ENCODE measurements at places on chromosomes 2 and 18.

GRCh38 chr18:78777992-78778391 lies 201.6 kb upstream of the SALL3 start:
- no peak for DNase-seq

GRCh38 chr2:72157871-72158771 lies 10.5 kb upstream of the CYP26B1 start:
- no peak for DNase-seq

- DNase-seq, result no peak
These were observed 221.1 kb downstream of the ICOS start for GRCh38 chr2:204157684-204158083.

GRCh38 chr2:157903626-157904025 lies 27.5 kb upstream of the ACVR1 start:
- DNase-seq, result no peak

DNA sequence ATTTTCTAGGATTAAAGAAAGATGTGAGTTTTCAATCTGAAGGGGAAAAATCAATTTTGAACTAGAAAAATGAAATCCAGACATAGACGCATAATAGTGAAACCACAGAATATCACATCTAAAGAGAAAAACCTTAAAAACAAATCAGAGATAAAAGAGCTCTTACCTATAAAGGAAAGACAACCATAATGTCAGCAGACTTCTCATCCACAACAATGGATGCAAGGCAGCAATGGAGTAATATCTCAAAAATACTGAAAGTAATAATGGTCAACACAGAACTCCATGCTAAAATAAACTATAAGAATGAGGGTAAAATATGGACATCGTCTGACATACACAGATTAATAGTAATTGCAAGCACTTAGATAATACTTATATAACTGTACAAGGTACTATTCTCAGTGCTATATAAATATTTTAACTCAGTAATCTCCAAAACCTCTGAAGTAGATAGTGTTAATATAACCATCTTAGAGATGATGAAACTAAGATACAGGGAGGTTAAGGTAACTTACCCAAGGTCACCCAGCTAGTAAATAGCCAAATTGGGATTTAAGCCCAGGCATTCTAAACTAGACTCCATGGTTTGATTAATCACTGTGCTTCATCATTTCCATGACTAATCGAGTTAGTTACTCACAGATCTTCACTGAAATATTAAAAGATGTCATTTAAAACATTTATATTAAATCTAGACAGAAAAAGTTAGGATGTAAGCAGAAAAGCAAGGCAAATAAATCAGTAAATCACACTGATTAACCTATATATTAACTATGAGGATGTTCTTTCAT lies 89.4 kb upstream of the SPTBN1 start:
- no peak for DNase-seq

DNA sequence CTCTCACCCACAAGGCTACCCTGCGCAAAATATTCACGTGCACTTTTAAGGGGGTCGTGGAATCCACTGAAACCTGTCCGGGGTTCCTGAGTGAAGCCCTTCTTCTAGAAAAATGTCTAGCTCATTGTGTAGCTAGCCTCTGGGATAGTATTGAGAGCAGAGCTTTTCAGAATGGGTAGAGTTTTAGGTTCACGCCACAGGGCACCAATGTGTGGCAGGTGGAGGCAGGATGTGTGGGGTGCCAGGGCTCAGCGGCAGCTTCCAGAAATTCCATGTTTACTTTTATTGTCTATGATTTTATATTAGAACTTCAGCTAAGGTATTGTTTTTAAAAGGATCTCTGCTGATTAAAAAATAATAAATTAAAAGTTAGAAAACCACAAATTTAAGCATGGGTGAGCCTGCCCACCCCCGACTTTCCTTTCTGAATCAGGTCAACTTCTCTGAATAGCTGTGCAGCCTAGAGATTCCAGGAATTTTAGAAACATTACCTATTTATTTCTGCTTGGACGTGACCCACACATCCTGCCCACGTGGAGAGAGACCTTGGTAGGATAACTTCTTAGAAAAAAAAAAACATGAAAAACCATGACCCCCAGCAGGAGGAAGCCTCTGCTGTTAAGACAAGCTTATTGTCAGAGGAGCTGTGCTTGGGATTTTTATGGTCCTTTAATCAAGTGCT lies 163.7 kb downstream of the CTIF start:
- no peak for DNase-seq

DNA sequence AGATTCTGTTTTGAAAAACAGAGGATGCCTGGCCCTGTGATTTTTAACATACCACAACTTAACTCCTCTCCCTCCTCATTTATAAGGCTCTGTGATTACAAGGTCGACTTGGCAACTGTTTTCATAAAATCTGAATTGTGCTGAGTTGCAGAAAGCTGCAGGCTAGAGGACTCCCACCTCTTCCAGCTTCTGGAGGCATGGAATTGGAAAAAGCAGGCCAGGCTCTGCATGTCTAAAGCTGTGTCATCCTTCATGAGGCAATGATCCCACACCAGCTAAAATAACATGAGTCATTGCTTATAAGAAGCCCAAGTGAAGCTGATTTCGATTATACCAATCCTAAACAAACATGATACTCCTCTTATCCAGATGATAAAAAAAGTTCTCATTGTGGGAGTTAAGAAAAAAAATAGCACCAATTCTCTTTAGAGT lies 11.7 kb downstream of the ARHGAP28 start:
- no peak for DNase-seq

DNA sequence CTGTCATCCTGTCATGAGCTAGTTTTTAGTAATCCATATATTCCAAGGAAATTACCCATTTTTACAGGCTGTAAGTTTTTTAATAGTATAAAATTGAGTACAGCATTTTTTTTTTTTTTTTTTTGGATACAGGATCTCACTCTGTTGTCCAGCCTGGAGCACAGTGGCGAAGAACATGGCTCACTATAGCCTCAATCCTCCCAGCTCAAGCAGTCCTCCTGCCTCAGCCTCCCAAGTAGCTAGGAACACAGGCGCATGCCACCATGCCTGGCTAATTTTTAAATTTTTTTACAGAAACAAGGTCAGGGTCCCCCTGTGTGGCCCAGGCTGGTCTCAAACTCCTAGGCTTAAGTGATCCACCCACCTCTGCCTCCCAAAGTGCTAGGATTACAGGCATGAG lies 56.5 kb downstream of the ANKRD12 start:
- no peak for DNase-seq

GRCh38 chr18:46609048-46609447 lies 48.0 kb downstream of the LOXHD1 start:
- DNase-seq, result no peak

GRCh38 chr2:156465573-156465972 lies 29.4 kb downstream of the GPD2 start:
- no peak for DNase-seq

DNA sequence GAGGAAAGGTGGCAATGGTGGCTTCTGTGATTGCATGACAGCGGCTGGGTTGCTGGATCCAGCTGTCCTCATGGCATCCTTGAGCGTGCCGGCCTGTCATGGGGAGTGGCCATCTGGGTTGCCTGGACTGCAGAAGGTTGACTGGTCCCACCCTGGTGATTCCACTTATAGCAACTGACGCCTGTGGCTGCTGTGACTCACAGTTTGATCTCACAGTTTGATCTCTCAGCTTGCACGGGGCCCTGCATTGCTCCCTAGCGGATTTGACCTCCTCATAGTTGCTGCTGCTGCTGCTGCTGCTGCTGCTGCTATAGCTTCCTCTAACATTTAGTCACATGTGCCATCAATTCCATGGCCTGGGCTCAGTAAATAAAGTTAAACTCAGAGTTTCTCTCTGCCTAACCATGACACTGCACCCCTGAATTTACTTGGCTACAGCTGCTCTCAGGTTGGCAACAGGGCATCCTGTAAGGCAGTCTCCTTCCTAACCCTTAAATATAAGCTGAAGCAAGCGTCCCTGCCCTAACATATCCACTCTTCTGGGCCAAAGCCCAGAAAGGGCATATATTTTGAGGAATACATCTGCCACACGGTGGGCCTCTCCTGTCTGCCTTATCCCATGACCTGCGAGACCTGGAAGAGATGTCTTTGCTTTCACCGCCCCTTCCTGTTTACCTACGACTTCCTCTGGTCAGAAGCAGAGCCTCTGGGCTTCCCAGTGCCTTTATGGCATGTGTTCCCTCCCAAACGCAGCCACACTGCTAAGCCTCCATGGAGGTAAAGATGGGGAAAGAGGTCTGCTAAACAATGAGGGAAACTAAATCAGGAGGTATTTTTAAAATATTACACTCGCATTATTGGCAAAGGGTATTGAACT lies 37.8 kb upstream of the CCDC150 start:
- DNase-seq, result no peak

- no peak for DNase-seq
These were observed 1341.3 kb upstream of the LRRTM1 start for GRCh38 chr2:81645745-81646301.

DNA sequence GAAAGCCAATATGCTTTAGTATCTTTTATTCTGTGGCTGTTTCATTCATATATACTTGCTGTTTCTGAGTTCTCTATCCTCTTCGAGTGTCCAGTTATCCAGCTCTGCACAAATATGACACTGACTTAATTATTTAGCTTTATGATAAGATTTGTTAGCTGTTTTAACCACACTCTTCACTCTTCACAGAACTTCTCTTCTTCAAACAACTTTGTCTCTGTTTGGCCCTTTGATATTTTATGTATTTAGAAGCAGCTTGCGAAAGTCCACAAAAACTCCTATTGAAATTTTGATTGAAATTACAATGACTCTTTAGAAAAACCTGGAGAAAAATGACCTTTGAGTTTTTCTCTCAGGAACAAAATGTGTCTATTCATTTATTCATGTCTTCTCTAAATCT lies 407.0 kb downstream of the CPS1 start:
- DNase-seq, result no peak

DNA sequence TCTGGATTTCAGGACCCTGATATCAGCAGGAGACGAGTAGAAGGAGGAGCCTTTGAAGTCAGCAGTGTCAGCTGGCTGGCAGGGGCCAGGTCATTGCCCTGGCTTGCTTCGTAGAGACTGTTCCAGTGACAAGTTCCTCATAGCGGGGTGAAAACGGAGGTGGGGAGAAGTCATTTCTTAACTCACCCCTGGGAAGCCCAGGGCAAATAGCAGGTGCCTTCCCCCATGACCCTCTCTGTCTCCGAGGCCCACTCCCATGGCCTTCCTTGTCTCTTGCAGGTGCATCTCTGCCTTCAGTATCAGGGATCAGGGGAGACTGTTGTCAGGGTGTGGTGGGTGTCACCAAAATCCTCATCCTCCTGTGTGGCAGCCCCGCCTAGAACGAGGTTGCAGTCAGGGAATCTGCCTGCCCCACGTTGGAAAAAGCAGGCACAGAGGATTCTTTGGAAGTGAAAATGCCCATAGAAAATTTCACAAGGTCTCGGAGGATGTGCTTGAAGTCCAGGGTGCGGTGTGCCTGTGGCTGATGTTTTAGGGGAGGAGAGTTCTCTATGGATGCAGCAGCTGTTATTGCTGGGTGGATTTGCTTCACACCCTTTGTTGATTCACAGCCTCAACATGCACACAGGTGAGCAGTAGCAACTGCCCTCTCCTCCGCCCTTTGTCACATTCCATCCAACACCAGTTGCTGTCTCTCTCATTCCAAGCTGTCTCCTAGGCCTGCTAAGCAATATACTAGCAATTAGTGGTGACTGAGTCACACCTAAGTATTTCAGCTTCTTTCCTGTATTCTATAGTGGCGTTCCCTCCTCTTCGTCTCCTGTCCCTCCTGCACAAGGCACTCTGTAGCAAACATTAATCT lies 142.6 kb upstream of the FHL2 start:
- no peak for DNase-seq

GRCh38 chr2:216732334-216732733 lies 37.0 kb upstream of the IGFBP5 start:
- DNase-seq, result no peak

DNA sequence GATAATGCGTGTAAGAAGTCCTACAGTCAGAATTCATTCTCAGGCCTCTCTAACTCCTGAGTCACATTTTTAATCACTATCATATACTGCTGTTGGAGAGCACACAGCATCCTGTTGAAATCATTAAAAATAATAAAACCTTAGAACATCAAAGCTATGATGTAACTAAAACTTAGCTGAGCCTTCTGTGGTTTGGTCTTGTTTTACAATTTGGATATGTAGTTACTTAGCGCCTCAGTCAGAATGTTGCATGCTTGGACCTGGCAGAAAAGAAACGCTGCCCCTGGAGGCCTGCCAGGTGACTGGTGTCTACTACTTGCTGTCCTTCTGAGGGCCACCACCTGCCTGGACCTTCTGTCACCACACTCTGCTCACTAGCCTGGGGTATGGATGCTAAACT lies 261.1 kb upstream of the RASGRP3 start:
- DNase-seq, result no peak

DNA sequence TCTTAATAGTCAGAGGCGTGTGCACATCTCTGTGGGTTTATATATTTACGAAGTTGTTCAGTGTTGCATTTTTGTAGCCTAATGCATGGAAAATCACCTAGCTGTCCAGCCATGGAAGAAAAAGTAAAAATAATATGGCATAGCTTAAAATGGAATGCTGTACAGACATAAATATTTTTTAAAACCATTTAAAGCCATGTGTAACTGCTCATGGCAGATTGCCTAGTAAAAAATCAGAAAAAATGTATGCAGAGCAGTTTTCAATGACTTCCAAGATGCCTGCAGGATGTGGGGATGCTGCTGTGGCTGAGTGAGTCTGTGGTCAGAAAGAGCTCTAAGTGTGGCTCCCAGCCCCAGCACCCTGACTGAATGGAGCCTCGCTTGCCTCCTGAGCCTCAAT lies 64.8 kb upstream of the ALKAL2 start:
- no peak for DNase-seq

- DNase-seq, result no peak
These were observed 53.0 kb downstream of the EIPR1 start for GRCh38 chr2:3324404-3325281.

DNA sequence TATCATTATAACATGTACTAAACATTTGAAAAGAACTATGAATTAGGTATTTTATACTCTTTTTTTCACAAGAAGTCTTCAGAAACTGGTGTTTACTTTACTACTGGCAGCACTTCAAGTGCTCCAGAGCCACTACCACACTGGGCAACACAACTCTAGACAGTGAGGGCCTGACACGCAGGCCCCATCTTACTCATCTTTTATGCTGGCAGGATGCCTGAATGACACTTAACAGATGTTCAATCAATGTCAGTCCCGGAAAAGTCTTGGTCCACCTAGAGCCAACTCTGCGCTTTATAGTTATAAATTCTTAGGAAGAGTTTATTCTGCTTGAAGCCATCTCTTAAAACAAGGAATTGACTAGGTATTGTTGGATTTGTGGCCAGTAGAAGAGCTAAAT lies 8.7 kb upstream of the WIPF1 start:
- DNase-seq, result no peak

DNA sequence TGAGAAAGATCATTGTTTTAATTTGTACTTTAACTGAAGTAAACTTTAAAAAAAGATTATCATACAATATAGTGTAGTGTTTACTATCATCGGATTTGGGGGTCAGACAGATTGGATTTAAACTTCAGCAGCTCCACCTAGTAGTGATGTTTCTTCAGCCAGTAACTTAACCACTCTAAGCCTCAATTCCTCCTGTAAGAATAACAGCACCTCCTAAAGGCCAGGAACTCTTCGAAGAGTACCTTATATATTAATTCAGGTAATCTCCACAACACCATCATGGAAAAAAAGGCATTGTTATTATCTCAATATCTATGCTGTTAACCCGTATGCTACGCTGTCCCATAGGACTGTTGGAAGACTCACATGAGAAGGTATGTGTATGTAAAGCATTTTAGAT lies 69.0 kb upstream of the DLGAP1 start:
- no peak for DNase-seq

Measured in hematopoietic multipotent progenitor cell treated with erythropoietin and hydrocortisone succinate and interleukin-3 and kit ligand, for 15 days (in vitro differentiated cells).